Tibial nerve (tissue), 4 donors: ENCODE measurements at places on chromosomes 5 and 9. TPM values are rescaled to one million over a fixed set of nuclear protein-coding genes. Genes with fewer than 3 reads are reported as not detected.

Gene FCN2
- total RNA-seq = 1.9 TPM

Gene ITGA2
- 3.7 TPM for total RNA-seq

DNA sequence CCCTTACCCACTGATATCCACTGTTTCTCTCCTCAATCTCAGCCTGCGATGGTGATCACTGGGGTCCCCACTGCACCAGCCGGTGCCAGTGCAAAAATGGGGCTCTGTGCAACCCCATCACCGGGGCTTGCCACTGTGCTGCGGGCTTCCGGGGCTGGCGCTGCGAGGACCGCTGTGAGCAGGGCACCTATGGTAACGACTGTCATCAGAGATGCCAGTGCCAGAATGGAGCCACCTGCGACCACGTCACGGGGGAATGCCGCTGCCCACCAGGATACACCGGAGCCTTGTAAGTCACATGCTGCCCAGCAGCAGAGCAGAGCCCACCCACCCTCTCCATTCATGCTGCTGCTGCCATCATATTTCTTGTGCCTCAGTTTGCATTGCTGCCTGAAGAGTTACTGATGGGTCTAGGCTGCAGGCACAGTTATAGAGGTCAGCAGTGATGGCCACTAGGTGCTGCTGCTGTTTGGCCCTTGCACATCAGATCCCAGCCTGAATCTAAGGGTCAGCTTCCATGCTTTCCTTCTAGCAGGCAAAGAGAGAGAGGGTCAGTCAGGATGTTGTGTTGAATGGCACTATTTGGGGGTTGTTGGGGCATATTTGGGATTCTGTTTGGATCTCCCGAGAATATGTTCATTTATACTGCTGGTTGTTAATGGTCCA is 106.0 kb downstream of the MEGF10 start:
- no peak for DNase-seq

Gene FOXD4L6
- total RNA-seq = not detected

DNA sequence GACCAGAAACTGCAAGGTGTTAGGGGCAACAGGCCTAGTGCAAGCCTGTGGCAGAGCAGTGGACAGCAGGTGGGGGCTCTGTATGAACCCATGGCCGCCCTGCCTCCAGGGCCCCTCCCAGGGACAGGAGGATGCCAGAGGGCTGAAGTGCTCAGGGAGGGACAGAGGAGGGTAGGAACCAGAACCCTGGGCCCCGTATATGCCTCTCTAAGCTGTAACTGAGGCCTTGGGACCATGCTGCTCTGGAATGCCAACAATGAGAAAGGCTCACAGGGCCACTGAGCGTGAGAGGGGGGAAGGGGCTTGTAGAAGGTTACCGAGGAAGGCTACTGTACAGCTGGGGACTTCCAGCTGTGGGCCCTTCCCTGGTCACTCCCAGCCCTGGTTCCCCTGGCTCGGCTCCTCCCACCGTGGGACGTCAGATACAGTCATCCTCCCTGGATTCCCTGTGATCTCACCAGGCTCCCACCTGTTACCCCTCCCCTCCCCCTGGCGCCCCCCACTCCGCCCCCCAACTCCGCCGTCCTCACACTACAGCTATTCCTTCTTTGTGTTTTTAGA is 21.1 kb downstream of the AQP7 start:
- DNase-seq = no peak

Gene IL3
- total RNA-seq = not detected

DNA sequence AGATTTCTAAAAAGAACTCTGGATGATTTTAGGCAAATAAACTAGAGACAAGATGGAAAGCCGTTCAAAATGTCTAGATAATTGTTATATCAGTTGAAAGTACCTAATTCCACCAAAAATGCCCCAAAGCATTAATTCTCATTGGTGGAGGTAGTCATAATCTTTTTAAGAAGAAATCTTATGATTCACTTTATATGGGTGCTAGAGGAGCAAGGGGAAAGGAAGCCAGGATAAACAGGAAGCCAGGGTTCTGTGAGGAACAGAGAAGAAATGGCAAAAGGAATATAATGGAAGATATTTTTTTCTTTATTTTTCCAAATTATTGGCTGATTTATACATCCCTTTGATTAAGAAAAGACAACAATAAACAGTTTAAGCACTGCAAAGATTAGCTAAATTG is 7.8 kb downstream of the YIPF5 start:
- no peak for DNase-seq

GRCh38 chr5:107208867-107209266 is 461.9 kb downstream of the EFNA5 start:
- DNase-seq = no peak

Gene LIFR
- 145 TPM for total RNA-seq

DNA sequence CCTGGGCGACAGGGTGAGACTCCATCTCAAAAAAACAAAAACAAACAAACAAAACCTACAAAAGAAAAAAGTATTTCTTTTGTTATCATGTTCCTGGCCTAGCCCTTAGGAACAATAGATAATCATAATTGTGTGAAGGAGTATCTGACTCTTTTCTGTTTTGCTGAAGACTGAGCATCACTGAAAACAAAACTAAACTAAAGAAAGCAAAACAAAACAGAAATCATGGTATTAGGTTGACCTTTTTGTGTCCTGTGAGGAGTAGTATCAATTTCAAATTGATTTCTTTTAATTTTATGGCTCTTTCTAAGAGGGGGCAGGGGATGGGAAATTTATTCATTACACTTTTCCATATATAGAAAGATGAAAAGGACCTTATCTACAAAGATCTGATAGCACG is 246.0 kb downstream of the YTHDC2 start:
- no peak for DNase-seq

- no peak for DNase-seq
Measured at GRCh38 chr5:134451936-134452505, 40.3 kb upstream of the CDKN2AIPNL start.

Gene CCL21
- 4.6 TPM for total RNA-seq

Gene MEGF10
- 1.7 TPM for total RNA-seq

GRCh38 chr5:111997711-111998110 is 240.7 kb upstream of the NREP start:
- DNase-seq = no peak

DNA sequence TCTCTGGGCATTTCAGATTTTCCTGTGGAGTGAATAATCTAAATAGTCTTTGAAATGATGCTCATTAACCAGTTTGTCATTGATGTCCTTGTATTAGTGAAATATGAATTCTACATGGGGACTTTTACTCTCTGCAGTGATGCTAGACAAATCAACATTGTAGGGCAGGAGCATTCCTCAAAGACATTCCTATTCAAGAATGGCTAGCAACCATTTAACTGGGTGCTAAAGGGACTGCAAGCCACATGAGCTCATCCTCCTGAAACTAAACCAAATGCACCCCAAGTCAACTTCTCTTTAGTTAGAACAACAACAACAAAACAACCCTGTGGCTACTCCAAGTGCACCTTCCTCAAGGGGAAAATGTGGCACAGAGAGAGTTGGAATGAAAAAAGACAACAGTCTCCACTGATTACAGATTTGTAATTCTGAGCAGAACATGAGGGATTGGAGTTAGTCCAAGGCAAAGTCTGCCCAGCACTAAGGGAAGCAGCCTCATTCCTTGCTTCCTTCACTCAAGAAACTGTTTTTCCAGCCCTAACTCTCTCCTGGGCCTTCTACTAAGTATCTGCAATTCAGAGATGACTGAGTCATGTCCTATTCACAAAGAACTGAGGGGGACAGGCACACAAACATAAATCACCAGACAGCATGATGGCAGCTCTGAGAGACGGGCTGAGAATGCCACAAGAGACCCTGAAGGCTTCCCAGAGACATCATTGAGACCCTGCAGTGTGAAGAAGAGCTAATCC is 82.0 kb upstream of the WWC1 start:
- no peak for DNase-seq

DNA sequence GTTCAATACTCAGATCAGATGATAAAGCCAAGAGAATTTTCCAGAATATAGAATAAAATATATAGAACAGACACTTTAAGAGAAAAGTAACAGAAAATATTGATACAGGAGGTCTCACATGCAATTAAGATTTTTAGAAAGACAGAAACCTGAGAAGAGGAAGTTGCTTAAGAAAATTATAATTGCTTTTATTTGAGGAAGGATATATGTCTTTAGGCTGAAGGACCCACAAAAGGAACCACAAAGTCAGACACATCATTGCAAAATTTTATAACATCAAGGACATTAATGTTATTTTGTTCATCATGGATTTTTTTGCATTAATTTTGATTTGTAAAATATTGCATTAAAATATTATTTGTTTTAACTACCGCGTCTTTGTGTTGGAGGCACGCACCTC is 141.5 kb downstream of the FSTL4 start:
- DNase-seq = no peak
